ENCODE measurements at places on chromosomes 6 and 20. TPM values are rescaled to one million over a fixed set of nuclear protein-coding genes. Genes with fewer than 3 reads are reported as not detected.

Gene NINL
- total RNA-seq = 2.5 TPM

Gene CLIC5
- total RNA-seq = not detected

Gene PACRG
- total RNA-seq = not detected

Gene UNC93A
- not detected for total RNA-seq

Gene DZANK1
- total RNA-seq = 1.8 TPM

Gene SLA2
- total RNA-seq = not detected

Gene FBXO30
- total RNA-seq = 13.3 TPM

Gene ANGPT4
- total RNA-seq = not detected

Gene FOXP4
- 24.3 TPM for total RNA-seq

Gene SF3B5
- 184 TPM for total RNA-seq

Gene HLA-DOA
- not detected for total RNA-seq

Gene CTAGE9
- total RNA-seq = not detected

Gene ETV7
- not detected for total RNA-seq

Gene HEY2
- total RNA-seq = not detected

Gene LBP
- not detected for total RNA-seq

Gene MUC21
- total RNA-seq = not detected

Gene SIM1
- total RNA-seq = 19.5 TPM

Gene SAPCD1
- total RNA-seq = 0.88 TPM

Gene HLA-C
- 87.2 TPM for total RNA-seq

Gene ELOVL2
- not detected for total RNA-seq

Gene DLK2
- total RNA-seq = 1.8 TPM

Gene DUSP15
- total RNA-seq = not detected

Gene MOG
- total RNA-seq = not detected
